ENCODE measurements at places on chromosomes 12 and 14.

- DNase-seq, result no peak
Observed at GRCh38 chr12:123491481-123491880, 33.5 kb downstream of the SNRNP35 start.

- DNase-seq, result peak; percentile 96
Observed at GRCh38 chr14:73789989-73790581, 61.5 kb upstream of the PTGR2 start.

DNA sequence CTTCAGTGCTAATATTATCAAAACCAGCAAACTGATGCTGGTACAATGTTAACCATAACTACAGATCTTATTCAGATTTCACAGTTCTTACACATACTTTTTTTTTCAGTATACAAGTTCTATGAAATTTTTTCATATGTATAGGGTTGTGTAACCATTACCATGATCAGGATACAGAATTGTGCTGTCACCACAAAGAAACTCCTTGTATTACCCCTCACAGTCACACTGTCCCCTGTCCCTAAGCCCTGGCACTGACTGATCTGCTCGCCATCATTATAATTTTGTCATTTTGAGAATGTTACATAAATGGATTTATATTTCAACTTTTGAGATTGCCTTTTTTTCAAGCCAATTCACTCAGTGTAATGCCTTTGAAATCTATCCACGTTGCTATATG lies 21.3 kb upstream of the NFKBIA start:
- DNase-seq, result no peak

DNA sequence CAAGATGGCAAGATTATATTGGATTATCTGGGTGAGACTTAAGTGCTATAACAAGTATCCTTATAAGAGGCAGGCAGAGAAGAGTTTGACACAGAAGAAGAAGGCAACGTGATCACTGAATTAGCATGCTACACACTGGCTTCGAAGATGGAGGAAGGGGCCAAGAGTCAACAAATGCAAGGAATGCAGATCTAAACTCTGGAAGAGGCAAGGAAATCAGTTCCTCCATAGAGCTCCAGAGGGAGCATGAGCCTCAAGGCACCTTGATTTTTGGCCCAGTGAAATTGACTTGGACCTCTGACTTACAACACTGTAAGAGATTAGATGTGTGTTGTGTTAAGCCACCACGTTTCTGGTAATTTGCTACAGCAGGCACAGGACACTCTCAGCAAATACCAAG lies 536.4 kb upstream of the SEL1L start:
- no peak for DNase-seq

DNA sequence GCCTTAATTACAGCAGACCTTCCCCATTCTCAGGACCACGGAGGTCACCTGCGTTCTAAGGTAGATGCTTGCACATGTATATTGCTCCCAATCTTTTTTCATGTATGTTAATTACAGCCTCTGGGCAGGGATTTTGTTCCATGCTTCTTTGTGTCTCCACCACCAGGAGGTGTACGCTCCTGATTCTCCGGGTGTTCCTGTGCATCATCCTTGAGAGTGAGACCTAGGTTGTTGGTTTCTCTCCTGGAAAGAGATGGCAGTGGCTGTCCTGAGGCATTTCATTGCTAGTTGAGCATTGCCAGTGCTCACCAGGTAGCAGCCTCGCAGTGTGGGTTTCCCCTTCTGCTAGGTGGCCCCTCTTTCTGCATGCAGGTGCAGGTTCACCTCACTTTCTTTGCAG lies 52.8 kb downstream of the KCNK13 start:
- no peak for DNase-seq

DNA sequence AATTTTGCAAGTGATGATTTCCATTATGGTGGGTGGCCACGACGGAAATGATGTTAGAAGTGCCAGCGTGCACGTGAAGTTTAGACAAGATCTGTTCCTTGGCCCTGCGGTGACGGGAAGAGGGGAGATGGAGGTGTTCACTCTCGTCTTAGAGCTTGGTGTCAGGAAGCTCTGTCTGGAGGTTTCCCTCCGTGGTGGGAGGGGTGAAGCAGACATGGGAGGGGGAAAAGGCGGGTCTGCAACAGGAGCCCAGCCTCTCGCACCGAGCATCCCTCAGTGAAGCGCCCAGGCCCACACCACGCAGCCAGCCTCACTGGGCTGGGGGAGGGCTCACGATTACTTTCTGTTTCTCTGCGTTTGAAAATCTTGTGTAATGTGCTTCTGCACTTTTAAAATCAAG lies 26.3 kb downstream of the EML1 start:
- DNase-seq, result no peak

- DNase-seq, result no peak
Observed at GRCh38 chr12:34294671-34295365, 272.5 kb downstream of the ALG10 start.

DNA sequence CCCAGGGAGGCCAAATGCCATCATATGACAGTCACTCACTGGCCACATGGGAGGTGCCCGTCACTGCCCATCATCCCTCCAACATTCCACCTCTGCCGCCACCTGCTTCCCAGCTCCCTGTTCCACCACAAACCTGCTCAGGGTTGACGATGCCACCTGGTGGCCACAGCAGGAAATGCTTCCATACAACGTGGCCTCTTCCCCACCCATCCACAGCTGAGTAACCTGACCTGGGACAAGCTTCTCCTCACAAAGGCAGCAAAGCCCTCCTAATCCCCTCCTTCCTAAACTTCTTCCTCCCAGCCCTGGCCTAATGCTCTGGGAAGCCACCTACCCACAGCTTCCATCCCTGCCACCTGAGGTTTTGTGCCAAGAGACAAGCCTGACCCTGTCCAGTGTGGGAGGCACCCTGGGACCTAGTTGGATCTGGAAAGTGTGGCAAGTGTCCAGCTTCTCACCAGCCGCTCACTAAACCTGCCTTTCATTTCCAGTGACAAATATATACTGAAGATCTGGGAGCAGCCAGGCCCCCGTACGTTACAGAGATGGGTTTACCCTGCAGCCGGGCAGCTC lies 4.3 kb downstream of the DEGS2 start:
- no peak for DNase-seq

- no peak for DNase-seq
Observed at GRCh38 chr12:32566663-32567295, 112.3 kb upstream of the DNM1L start.

- no peak for DNase-seq
Observed at GRCh38 chr12:97300891-97301290, 161.7 kb upstream of the RMST start.

- DNase-seq, result no peak
Observed at GRCh38 chr12:66002812-66003211, 127.7 kb downstream of the LLPH start.

- no peak for DNase-seq
Observed at GRCh38 chr14:104206281-104206904, 68.0 kb downstream of the KIF26A start.

DNA sequence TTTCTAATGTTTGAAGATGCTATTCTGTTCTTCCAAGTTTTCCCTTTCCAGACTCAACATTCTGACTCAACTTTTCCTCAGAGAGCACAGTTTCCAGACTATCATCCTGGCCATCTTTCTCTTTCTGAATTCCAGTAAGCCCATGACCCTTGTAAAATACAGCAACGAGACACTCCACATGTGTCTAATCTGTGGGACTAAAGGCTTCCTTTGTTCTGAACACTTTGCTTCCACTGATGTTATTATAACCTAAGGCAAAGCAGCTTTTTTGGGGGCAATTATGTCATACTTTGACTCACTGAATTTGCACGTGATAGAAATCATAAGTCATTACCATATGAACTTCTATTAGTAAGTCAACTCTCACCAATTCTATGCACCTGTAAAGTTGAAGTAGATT lies 6.3 kb upstream of the ART4 start:
- DNase-seq, result no peak

DNA sequence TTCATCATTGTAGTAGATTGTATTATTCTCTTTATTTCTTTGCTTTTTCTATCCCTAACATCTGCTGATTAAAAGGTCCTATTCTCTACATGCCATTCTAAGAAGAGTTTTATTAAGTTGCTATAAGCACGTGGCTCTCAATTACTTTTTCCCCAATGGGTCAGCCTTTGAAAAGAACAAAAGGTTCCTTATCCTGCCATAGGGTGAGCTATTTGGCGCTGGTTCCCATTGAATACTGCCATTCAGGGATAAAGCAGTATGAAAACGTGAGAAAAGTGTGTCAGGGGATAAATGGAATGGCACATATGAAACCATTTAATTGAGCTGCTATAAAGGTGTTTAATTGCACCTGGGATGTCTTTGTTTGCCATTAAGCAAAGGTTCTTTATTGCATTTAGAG lies 80.9 kb downstream of the SYNE2 start:
- no peak for DNase-seq

- DNase-seq, result no peak
Observed at GRCh38 chr12:43733687-43734086, 24.9 kb downstream of the PUS7L start.

GRCh38 chr14:94376108-94376975 lies 12.1 kb downstream of the SERPINA1 start:
- DNase-seq, result no peak
